Ovary (tissue), 10 donors: ENCODE measurements at places on chromosomes 12 and 14. TPM values are rescaled to one million over a fixed set of nuclear protein-coding genes. Genes with fewer than 3 reads are reported as not detected.

ARHGEF25 gene
- 38.7 TPM for total RNA-seq

SYNDIG1L gene
- total RNA-seq = 0.10 TPM

DHH gene
- total RNA-seq = 0.20 TPM

SPX gene
- 1.1 TPM for total RNA-seq

STX2 gene
- 16.8 TPM for total RNA-seq

DAD1 gene
- total RNA-seq = 143 TPM

LYZ gene
- total RNA-seq = 11.6 TPM

GPRC5A gene
- 48.9 TPM for total RNA-seq

- H3K27ac ChIP-seq = no peak overlapping the region
- no peak for DNase-seq
- peaks cover 7% of the 10 kb centered on the region for H3K4me1 ChIP-seq
- no peaks in the 10 kb centered on the region for H3K36me3 ChIP-seq
- no peaks in the 10 kb centered on the region for H3K27me3 ChIP-seq
- no peak overlapping the region for H3K4me3 ChIP-seq
These were observed 2.0 kb downstream of the EEA1 start for GRCh38 chr12:92927055-92927435.

GRCh38 chr14:30132196-30132595, 204.5 kb upstream of the PRKD1 start:
- H3K27me3 ChIP-seq = no peaks in the 10 kb centered on the region
- no peak overlapping the region for H3K4me3 ChIP-seq
- no peak for DNase-seq
- H3K27ac ChIP-seq = no peak overlapping the region
- no peaks in the 10 kb centered on the region for H3K4me1 ChIP-seq

DNA sequence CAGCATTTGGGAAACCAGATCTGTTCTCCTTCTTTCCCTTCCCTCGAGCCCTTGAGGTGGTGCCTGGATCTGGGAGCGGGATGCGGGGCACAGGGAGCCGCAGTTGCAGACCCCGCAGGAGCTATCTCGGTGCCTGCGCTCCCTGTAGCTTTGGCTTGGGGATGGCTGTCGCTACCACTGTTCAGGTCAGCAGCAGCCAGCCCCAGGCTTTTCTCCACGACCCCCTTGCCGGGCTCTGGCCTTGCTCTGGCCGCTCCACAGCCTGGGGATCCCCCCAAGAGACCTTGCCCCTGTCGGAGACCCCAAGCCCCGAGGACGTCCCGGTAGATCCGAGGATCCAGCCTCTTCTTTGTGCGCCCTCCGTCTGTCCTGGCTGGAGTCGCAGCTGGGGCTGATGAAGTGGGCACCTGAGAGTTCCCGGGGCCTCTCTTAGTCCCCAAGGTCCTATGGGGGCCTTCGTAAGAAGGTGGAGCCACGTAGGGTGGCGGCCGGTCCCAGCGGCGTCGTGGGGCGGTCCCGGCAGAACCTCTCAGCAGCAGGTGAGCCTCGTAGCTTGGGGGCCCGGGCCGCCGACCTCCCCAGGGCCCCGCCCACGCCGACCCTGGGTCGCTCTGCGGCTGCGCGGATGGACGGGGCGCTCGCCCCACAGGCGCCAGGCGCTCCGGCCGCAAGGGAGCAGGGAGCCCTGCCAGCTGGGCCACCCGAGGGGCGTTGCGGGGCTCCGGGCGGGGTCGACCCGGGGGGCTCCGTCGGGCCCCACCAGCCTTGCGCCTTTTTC, 1.3 kb downstream of the DDN start:
- DNase-seq = no peak
- no peaks in the 10 kb centered on the region for H3K36me3 ChIP-seq
- no peak overlapping the region for H3K27ac ChIP-seq
- H3K4me1 ChIP-seq = peaks cover 6% of the 10 kb centered on the region

- H3K36me3 ChIP-seq = no peaks in the 10 kb centered on the region
- no peak overlapping the region for H3K27ac ChIP-seq
- no peaks in the 10 kb centered on the region for H3K27me3 ChIP-seq
- no peak overlapping the region for H3K4me3 ChIP-seq
These were observed 93.1 kb upstream of the HIF1A start for GRCh38 chr14:61602003-61602732.

DNA sequence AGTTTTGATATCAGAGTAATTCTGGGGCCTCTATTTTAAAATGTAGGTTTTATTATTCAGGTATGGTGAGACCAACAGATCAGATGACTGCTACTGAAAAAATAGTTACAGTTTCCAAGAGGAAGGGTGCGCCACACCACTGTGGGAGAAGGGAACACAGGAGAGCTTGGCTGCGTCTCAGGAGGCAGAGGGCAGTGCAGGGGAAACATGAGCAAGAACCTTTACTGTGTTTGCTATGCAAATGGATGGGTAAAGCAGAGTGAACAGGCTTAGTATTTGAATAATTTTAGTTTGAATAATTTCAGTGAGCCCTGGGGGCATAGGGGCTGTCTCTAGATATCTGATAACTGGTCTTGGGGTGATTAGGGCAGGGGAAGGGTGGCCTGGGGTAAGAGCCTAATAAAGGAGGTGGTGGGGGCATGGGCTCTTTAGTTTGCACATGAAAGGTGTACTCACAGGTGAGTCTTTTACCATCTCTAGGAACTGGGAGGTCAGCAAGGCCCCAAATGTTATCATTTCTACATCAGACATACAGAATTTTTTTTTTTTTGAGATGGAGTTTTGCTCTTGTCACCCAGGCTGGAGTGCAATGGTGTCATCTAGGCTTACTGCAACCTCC, 196.8 kb upstream of the NEDD1 start:
- no peak overlapping the region for H3K4me3 ChIP-seq
- no peaks in the 10 kb centered on the region for H3K36me3 ChIP-seq
- no peak overlapping the region for H3K27ac ChIP-seq
- H3K4me1 ChIP-seq = no peaks in the 10 kb centered on the region
- DNase-seq = no peak

DNA sequence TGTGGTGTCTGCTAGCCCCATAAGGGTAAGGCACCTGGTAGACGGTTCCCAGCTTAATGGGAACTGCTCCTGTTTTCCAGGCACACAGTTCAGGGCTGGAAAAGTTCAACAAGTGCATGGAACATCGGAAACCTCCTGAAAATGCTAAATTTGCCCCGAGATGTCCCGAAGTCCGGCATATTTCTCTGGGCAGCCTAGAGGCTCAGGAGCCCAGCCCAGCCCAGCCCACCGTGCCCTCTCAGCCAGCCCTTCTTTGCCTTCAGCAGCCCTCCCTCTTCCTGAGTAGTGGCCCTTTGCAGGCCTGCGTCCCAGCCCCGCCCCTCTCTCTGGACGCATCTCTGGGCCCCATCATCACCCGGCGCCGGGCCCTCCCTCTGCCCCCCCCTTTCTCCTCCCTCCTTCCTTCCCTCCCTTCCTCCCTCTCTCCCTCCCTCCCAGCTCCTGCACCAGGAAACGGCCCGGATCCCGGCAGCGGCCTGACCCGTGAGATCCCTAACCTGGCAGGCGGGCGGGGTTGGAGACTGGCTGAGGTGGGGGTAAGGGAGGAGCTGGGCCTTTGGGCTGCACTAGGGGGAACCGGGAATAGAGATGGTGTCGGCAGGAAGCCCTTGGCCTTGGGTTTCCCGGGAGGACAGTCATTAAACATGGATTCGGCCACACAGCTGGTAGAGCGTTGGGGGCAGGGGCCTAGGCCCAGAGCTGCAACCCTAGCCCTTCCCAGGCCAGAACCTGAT, at the start of gene BCL2L2:
Gene BCL2L2 (plus strand): TSS at position 422 of the 734 bp plus-strand sequence. CDS start 935 bp downstream, outside the sequence.
- peak within 1 kb of the TSS; percentile 67 for H3K4me3 ChIP-seq
- DNase-seq = peak; percentile 95
- no peaks in the 10 kb centered on the region for H3K36me3 ChIP-seq
- H3K27ac ChIP-seq = peak within 1 kb of the TSS; percentile 66
- peaks cover 9% of the 10 kb centered on the region for H3K4me1 ChIP-seq
- no peaks in the 10 kb centered on the region for H3K27me3 ChIP-seq

GRCh38 chr12:98819821-98820404, 174.8 kb downstream of the APAF1 start:
- H3K27ac ChIP-seq = no peak overlapping the region
- H3K4me1 ChIP-seq = peaks cover 4% of the 10 kb centered on the region

- no peak for DNase-seq
- H3K4me1 ChIP-seq = no peaks in the 10 kb centered on the region
- H3K36me3 ChIP-seq = no peaks in the 10 kb centered on the region
- no peak overlapping the region for H3K27ac ChIP-seq
These were observed 6.8 kb upstream of the TWF1 start for GRCh38 chr12:43812926-43813325.

- no peak overlapping the region for H3K4me3 ChIP-seq
- H3K4me1 ChIP-seq = peaks cover 9% of the 10 kb centered on the region
- no peak overlapping the region for H3K27ac ChIP-seq
These were observed 215.0 kb downstream of the SLC38A4 start for GRCh38 chr12:46610754-46611153.

DNA sequence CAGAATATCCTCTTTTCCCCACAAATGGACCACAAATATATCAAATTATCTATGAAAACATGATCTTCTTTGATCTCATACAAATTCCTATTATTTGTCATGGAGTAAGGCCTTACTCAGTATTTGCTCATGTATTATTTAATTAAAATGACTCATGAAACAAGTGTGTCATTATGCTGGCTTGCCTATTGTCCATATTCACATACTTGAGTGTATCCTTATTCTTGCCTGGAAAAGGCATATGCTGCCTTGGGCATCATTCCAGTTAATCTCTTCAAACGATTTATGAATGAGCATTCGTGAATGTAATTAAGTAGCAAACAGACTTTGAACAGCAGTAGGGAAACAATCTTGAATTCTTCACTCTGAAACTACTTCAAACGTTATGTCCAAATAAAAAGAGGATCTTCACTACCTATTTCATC, 22.6 kb upstream of the SNRPF start:
- DNase-seq = no peak
- H3K36me3 ChIP-seq = no peaks in the 10 kb centered on the region
- no peaks in the 10 kb centered on the region for H3K4me1 ChIP-seq
- H3K27me3 ChIP-seq = no peaks in the 10 kb centered on the region

- no peaks in the 10 kb centered on the region for H3K27me3 ChIP-seq
- H3K4me1 ChIP-seq = no peaks in the 10 kb centered on the region
- no peak overlapping the region for H3K4me3 ChIP-seq
- no peak for DNase-seq
These were observed 581 bp downstream of the LRRC10 start for GRCh38 chr12:69610126-69610525.

DNA sequence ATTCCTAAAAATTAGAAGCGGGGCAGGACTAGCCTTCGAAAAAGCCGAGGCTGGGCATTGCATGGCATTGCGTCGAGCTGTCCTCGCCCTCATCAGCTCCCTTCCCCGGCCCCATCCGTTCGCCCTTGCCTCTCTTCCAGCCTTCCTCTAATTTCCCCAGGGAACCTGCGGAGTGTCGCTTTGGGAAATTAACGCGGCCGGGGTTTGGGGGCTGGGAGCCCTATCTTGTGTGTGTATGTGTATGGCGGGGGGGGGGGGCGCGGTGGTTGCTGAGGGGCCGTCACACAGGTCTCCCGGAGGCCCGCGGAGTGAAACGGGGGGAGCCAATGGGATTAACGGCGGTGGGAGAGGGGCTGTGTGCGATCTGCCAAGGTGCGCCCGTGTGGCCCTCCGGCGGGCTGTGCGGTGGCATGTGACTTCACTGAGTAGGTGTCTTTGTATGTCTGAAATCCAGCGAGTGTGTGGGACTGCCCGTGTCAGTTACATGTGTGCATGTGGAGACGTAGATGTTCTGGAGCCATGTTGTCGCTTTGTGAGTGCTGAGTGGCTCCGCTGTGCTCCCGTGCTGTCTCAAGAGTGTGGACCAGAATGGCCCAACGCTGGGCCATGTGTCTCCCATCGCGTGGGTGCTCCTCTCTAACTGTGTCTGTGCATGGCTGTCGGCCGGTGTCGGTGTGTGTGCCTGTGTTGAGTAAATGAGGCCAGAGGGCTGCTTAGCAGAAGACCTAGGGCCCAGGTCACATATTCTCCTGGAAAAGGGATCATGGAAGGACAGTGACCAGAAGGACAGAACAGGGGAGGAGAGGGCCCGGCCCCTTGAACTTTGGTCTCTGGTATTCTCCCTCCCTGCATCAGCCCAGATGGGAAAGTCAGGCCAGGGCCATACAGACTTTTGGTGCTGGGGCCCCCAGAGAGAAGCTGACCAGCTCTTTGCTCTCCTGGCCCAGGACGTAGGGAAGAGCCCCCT, 1.5 kb downstream of the PTMS start:
- H3K36me3 ChIP-seq = no peaks in the 10 kb centered on the region
- no peaks in the 10 kb centered on the region for H3K27me3 ChIP-seq
- H3K4me1 ChIP-seq = peaks cover 26% of the 10 kb centered on the region
- H3K27ac ChIP-seq = peak overlapping the region; percentile 91
- H3K4me3 ChIP-seq = peak overlapping the region; percentile 68

DNA sequence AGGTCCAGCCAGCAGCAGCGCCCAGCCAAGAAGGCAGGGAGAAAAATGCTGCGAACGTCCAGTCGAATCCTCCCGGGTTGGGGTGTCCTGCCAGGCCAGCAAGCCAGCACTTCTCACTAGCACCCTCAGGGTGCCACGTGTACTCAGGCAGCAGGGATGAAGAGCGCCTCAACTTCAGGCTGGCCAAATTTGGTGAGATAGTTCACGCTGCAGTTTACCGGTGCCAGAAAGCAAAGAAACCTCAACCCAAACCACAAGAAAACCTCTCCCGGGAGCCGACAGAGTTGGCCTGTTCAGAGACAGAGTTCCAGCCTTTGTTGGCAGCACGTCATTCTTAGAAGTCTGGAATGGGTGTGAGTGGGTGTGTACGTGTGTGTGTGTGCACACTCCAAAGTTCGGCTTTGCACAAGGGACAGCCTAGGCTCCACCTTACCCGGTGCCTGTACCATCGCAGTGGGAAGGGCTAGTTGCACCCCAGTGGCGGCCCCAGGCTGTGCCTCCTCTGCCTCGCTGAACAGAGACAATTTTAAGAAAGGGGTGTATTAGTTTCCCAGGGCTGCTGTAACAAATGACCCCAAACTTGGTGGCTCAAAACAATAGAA, 42.1 kb downstream of the ELK3 start:
- H3K36me3 ChIP-seq = no peaks in the 10 kb centered on the region
- no peak for DNase-seq
- H3K27ac ChIP-seq = no peak overlapping the region
- H3K4me3 ChIP-seq = no peak overlapping the region
- H3K27me3 ChIP-seq = no peaks in the 10 kb centered on the region

DNA sequence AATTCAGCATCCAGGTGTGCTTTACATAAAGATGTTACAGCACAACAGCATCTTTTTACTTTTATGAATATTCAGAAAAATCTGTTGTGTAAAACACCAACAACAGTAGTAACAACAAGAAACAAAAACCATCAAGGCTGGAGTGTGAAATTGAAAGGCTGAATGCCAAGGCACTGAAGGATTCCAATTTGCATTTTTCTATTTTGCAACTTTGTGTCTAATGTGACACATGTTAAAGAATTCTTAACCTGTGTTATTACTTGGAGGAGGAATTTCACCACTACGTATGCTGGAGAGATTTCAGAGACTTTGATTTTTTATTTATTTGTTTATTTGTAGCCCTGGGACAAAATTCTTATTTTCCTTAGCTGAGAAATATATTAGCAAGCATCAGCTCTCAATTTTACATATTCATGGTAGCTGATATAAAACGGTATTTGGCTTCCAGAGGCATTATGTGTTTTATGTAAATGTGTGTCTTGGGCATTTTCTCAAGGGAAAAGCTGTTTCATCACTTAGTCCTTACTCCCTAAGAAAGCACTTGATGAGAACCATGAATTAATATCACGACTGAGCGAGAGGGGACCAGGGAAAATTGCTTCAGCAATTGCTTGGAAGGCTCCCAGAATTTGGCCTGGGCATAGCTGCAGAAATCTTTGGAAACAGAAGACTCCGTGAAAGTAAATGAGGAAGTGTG, 475.4 kb downstream of the TMEM132D start:
- no peak overlapping the region for H3K4me3 ChIP-seq
- no peaks in the 10 kb centered on the region for H3K4me1 ChIP-seq
- H3K27ac ChIP-seq = no peak overlapping the region

GRCh38 chr12:72832024-72832423, 559.9 kb downstream of the TRHDE start:
- no peak overlapping the region for H3K27ac ChIP-seq
- H3K4me3 ChIP-seq = no peak overlapping the region
- no peak for DNase-seq
- H3K4me1 ChIP-seq = no peaks in the 10 kb centered on the region
- H3K27me3 ChIP-seq = no peaks in the 10 kb centered on the region
- no peaks in the 10 kb centered on the region for H3K36me3 ChIP-seq
